ENCODE measurements at places on chromosomes 5 and 9. TPM values are rescaled to one million over a fixed set of nuclear protein-coding genes. Genes with fewer than 3 reads are reported as not detected.

FST gene
- polyA plus RNA-seq, result 106 TPM

MYOT gene
- polyA plus RNA-seq, result not detected

MCCC2 gene
- polyA plus RNA-seq, result 30.7 TPM

GNAQ gene
- 56.1 TPM for polyA plus RNA-seq

SLC36A2 gene
- not detected for polyA plus RNA-seq

ROR2 gene
- 12.3 TPM for polyA plus RNA-seq

PCDHB10 gene
- polyA plus RNA-seq, result 0.74 TPM

TRAF1 gene
- 4.0 TPM for polyA plus RNA-seq

ALDH1B1 gene
- 51.7 TPM for polyA plus RNA-seq

CKMT2 gene
- polyA plus RNA-seq, result 0.11 TPM

CER1 gene
- polyA plus RNA-seq, result not detected

AJM1 gene
- polyA plus RNA-seq, result 0.26 TPM

ARHGEF37 gene
- 0.74 TPM for polyA plus RNA-seq

ZNF367 gene
- 0.36 TPM for polyA plus RNA-seq

DNAJC25 gene
- polyA plus RNA-seq, result 14.1 TPM

Measured in AG04450 (cell line).